CD4-positive, alpha-beta T cell treated with Interleukin-15 for 4 hours (primary cell): ENCODE measurements at places on chromosomes 12 and 14.

GRCh38 chr14:32692441-32692840 lies 246.2 kb upstream of the NPAS3 start:
- no peak for DNase-seq

- no peak for DNase-seq
These were observed 886 bp upstream of the PRICKLE1 start for GRCh38 chr12:42590330-42590934.

DNA sequence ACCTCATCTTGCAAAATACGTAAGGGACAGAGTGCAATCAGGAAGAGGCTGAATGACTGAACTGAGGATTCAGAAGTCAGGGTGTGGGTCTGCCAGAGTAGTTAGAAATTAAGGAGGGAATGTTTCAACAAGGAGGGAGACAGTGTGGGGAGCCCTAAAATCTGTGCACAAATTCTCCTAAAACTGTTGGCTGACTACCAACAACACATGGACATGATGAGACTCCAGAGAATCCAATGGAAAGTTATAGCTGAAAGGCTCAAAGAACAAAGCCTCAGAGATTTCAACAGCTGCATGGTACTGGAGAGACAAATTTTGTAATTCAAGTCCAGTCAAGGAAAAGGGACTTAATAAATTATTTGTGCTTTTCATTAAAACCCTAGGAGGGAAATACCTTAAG lies 36.1 kb upstream of the NEDD1 start:
- no peak for DNase-seq

DNA sequence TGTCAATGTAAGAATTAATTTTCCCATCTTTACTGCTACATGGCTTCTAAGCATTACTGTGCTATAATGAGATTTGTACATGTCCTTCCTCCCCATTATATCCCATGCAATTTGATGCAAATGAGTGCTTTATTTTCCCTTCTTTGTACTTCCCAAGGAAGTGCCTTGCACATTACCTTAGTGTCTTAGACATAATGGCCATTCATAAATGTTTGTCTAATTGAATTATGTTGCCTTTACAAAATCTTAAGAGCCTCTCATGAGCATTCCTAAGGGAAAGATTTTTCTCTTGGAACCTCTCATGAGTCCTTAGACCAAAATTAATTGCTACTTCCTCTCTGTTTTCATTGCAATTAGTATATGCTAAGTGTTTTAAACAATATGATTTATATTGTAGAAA lies 741.7 kb downstream of the RERGL start:
- no peak for DNase-seq

GRCh38 chr12:41250748-41251147 lies 62.6 kb downstream of the PDZRN4 start:
- no peak for DNase-seq

DNA sequence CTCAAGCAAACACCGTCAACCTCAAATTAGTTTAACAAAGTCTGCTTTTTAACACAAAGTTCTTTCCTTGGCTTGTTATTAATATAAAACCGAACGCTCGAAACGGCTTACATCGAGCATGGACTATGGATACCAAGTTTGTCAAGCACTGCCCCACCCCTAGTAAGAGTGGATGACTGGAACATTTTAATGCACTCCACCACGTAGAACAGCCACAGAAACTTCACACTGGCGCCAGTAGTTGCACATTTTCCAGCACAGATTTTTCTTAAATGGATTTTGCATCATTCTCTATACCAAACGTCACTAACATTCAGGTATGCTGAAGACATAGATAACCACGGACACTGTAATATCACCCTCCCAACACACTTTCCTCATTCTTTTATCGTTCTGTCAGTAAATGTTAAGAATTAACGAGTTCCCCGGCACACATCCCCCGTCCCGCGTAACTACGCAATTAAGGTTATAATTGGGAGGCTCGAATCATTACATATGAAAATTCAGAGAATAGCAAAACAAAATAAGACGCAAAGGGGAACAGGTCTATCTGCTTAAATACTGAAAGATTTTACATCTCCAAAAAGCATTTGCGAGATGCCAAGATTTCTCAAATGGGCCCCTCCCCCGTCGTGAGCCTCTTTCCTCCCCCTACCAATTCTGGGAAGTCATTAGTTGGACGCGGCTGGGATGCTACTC lies 990 bp downstream of the FERMT2 start:
- DNase-seq: no peak
